ENCODE measurements at places on chromosomes 2 and 18.

GRCh38 chr2:186611526-186611925, 21.7 kb downstream of the ITGAV start:
- DNase-seq: no peak

GRCh38 chr2:88868861-88869260, 177.4 kb downstream of the RPIA start:
- DNase-seq: no peak

DNA sequence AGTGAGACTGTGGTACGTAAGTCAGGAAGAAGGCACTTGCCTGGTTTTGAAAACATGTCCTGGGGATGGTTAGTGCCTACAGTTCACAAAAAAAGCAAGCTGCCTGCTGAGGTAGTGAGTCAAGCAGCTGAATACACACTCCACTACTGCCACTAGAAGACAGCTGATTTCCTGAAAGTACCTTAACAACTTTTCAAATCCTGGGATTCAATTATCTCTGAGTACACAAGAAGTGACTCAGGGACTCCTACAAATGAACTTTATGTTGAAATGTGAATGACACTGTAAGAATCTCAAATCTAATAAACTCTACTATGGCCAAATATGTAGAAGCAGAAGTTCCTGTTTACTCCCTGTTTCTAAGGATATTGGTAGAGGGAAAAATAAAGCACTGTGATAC, 58.0 kb upstream of the ARL5A start:
- DNase-seq: no peak

DNA sequence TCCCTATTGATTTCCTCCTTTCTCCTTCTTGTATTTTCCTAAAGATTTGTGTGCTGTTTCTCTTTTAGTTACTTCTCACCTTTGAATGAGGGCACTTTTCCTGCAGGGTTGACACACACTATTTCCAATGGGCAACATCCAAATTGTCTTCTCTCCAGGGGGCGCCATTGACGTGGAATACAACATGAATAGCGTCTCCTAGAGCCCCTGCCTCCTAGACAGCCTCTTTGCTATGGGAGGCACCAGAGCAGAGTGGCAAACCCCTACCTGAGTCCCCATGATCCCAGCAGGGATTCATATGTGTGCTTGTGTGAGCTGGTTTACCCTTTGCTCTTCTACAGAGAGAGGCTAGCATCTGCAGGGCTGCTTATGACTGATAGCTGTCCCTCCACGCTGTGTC, 61.3 kb upstream of the ITSN2 start:
- peak; percentile 68 for DNase-seq

- peak; percentile 51 for DNase-seq
Observed at GRCh38 chr2:144459937-144460336, 60.0 kb downstream of the ZEB2 start.

DNA sequence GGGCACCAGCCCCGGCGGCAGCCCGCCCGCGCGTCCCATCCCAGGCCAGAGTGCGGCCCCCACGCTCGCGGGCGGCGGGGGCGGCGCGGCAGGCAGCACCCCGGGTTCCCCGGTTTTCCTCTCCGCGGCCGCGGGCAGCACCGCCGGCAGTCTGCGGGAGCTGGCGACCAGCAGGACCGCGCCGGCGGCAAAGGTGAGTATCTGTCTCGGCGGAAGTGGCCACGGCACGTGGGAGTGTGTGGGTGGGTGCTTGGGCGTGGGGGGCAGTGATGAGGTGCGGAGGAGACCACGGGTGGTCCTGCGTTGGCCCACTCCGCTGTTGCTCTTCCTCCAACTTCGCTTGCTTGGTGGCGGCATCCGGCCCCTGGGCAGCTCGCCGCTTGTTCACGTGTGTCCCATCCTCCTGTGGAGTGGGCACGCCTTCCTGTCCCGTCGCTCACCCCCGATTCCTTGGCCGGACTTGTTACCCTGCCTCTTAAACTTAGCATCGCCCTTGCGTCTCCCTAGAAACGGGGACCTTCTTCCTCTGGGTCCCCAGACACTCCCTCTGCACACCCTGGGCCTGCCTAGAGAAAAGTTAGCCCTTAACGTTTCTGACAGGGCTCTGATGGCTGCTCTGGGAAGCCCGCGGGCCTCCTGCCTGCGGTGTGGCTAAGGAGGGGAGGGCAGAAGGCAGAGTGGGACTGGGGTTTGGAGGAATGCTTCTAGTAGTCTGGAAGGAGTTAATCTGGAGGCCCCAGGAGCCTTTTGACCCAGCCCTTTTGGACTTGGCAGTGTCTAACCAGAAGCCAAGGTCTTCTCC, 1.1 kb downstream of the SH3RF3 start:
- peak; percentile 21 for DNase-seq

DNA sequence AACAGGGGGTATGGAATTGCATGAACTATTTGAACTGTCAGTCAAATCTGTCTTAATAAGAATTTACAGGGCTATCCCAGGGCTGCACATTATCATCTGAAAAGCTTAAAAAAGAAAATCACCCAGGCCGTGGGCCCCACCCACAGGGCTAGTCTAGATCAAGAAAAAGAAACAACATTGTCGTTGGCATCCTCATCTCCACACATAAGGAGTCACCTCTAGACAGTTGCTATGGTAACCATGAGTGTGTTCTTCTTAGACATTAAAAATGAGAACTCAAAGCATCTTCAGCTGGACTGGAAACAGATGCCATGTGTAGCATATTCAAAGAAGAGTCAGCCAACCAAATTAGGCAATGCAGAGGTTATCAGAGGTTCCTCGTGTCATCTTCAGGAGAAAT, 72.3 kb upstream of the CPO start:
- DNase-seq: no peak

DNA sequence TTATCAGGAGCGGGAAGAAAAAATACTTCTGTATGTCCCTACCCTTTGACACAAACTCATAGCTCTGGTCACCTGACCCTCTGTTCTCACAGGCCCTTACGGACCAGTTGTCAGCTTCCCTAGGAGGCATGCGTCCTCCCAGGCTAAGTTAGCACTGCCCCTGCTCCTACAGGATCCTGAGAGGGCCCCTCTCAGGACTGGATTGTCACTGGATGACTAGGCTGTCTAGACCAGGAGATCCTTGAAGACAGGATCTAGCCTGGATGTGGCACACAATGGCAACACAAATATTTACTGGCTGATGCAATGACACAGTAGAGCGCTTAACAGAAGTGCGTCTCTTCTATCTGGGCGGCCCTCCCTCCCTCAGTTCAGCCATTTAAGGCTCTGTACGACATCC, 7.7 kb downstream of the FAM228A start:
- DNase-seq: no peak

DNA sequence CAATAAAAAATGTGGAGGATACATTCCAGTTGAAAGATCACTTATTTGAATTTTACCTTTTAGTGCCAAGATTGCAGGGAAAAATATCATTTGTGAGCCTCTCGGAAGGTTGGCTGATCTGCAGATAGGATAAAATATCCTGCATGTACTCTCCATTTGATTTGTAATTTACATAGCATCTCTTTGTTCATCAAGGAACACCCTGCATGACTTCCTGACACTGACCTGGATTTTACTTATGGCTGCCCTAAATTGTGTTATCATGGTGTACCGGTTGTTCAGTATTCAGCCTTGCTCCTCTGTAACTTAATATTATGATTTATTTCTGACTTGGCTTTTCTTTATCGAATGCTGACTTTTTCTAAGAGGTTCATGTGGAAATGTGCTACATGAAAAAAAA, 226.4 kb downstream of the PIK3C3 start:
- DNase-seq: no peak

- DNase-seq: no peak
Observed at GRCh38 chr2:68417926-68418325, 49.2 kb downstream of the FBXO48 start.

DNA sequence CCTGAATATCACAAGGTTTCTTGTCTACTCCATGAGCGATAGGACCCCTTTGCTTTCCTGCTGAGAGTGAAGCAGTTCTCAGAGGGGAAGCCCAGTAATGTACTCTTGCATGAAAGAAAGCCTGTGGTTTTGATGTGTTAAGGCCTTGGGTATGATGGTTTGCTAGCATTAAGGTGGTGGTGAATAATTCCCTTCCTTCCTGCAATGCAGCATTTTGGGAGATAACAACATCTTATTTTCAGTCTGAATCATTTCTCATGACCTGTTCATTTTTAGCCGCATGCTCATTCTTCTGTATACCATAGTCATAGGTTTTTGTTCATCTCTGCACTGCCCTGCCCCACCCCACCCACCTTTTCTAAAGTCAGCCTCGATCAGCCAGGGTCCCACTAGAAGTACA, 66.2 kb downstream of the HNMT start:
- DNase-seq: no peak

GRCh38 chr18:62621546-62621945, 93.8 kb upstream of the PHLPP1 start:
- no peak for DNase-seq

DNA sequence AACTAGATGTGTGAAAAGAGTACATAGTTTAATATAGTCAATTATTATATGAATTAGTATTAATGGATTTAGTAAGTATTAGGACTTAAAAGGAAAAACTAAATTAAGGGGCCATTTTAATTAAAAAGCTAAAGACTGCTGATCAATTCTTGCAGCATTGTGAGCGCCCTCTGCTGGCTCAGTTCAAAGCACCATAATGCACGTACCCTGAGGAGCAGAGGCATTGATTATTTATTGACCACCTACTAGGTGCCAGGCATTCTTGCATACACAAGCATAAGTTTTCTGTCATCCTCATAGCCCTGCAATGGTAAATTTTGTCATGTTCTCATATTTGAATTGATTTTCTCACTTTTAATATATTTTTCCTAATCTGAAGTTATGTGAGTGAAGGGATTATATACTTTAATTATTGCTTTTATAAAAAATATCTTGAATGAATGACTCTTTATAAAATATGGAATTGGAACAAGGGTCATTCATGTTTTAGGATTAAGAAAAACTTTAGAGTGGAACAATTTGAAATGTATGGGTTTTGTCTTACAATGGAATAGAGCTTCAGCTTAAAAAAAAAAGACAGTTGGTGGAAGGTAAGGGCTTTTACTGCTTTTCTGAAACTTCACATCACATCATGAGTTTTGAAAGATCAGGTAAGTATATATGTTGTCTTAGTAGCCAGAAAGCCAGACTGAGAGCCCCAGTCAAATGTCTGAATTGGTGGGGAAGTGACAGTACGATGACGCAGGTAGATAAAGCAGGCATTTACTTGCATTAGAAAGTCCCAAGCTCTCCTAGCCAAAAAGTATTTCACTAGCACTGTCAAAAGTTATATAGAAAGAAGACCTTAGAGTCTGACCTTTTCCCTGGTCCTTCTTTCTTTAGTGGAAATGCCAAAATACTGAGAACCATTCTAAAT, 9.7 kb downstream of the ITGA4 start:
- DNase-seq: peak; percentile 74

GRCh38 chr2:226971084-226971483, 135.2 kb downstream of the RHBDD1 start:
- no peak for DNase-seq

GRCh38 chr18:45626330-45627203, 11.3 kb downstream of the SLC14A2 start:
- DNase-seq: no peak

GRCh38 chr2:155905657-155906056, 426.9 kb downstream of the NR4A2 start:
- no peak for DNase-seq

DNA sequence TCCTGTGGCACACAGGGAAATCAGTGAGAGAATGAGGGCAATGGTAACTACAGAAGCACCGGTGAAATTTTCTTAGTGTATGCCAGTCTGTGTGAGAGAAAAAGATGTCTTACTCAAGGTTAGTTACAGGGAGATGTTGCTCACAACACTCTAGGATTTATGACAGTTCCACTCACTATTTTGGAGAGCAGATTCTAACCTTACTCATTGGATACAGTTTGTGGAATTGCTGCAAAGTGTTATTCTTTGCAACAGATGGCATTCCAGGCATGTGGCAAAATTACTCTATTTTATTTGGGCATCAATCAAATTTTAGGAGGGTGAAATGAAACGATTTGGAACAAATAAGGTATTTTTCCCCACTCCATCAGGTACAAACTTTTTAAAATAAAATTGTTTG, 449.1 kb downstream of the PIK3C3 start:
- DNase-seq: no peak

GRCh38 chr18:42183746-42184145, 228.7 kb downstream of the PIK3C3 start:
- DNase-seq: no peak

DNA sequence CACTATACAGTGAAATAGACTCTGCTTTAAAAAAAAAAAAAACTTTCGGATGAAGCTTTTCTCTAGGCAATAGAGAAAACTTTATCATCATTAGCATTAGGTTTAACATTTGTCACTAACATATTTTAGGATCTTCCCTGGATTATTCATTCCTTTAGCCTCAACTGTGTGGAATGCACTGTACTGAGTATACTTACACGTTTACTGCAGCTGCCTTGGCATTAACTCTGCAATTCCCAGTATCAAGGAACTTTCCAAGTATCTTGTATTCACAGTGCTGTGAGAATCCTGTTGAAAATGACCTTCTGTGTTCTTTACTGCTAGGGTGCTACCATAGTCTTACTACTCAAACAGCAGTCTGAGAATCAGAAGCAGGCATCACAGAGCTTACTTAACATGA, 328.2 kb upstream of the COL3A1 start:
- DNase-seq: no peak

- no peak for DNase-seq
Observed at GRCh38 chr18:3441290-3441689, 8.7 kb upstream of the TGIF1 start.

- peak; percentile 35 for DNase-seq
Observed at GRCh38 chr18:48475635-48476549, 62.9 kb upstream of the CTIF start.
